ENCODE measurements at places on chromosomes 12 and 14.
A peak's percentile ranks its signal among the peaks of the same experiment; 100 is the strongest.

DNA sequence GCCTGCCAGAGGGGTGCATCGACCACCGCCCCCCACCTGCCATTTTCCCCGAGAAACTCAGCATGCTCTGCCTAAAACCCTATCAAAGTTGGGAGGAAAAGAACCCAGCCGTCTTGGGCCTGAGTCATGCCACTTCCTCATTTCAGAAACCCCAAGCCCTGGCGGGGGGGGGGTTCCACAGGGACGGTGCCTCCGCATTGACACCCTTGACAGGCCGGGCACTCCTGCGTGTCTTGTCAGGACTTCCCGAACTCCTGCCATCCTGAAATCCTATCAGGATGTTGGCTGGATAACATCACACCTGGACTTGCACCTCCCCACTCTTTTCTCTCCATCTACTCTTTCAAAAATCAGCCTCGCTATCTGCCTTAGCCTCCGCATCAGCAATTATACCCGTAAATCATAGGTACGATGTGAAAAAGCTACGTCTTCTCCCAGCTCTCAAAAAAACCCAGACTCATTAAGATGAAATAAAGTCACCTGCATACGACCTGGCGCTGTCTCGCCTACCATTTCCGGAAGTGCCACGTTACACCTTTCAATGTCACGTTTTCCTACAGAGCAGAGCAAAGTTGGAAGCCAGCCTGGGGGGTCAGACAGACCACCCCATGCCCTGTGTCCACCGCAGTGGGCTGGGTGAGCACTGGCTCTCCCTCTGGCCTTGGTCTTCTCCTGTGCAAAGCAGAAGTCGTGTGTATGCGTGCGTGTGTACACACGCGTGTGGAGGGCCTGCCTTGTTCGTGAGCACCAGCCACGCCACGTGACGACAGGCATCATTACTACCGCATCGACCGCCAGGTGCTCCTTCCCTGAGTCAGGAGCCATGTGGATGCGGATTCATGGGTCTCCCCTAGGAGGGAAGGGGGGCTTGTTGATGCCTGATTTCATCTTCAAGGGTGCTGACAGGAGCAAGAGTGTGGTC, 96.7 kb downstream of the RFLNA start:
- peak; percentile 52 for DNase-seq

- DNase-seq = no peak
These were observed 15.7 kb downstream of the SGPP1 start for GRCh38 chr14:63712123-63712522.

DNA sequence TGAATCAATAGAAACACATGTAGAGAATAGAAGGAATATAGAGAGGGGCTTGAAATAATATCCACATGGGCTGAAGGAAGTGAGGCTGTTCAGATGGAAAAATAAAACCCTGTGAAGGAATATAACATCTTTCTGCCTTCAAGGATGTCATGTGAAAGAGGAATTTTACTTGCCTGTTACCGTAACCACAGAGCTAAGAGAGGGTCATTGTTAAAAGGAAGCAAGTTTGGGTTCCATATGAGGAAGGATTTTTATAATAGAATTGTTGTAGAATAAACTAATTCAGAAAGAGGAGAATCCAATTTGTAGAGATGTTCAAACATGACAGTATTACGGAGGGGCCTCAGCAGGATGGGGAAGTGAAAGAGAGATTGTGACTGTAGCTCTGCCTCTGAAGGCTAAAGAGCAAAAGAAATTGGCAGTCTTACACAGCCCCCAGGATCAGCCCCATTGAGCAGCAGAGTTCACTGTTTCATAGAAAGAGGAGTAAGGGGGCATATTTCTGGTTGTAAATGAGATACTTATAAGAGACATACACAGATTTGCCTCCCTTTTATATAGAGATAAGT, 41.8 kb upstream of the PTPRR start:
- DNase-seq = no peak

DNA sequence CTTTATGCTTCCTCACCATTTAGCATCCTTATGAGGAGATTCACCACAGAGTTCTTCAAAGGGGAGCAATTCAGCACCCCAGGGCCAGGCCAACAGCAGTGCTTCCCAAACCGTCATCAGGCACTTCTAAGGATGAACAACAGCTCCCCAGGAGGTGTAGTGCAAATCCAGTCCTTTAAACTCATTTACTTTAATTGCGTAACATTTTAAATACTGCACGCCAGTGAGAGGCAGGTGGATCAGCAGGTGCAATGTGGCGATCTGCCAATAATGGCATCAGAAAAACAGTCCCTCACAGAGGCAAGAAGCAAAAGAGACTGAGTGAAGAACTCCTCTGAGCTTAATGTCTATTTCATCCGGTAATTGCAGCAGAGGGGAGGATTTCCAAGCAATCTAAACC, 770.9 kb upstream of the FOXG1 start:
- DNase-seq = no peak

DNA sequence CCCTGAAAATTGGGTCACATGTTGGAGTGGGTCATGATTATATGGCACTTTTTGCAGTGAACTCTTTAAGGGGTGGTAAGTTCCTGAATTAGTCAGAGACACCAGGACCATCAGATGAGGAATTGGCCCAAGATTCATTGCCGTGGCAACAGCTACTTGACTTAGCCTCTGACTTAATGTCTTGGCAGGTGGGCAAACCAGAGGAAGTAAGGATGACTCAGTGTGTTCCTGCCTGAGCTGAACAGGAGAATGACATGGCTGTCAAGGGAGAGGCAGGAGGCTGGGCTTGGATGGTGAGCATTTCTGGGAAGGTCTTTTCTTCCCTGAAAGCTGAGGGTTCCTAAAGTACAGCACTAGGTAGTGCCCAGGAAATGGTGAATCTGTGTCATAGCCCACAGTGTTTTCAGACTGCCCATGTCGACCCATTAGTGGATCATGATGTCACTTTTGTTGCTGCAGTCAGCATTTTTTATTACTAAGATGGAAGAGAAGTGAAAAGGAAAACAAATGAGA, 170.1 kb upstream of the PWP1 start:
- DNase-seq = no peak

- DNase-seq = no peak
These were observed 1124.7 kb downstream of the FLRT2 start for GRCh38 chr14:86654558-86655184.

- DNase-seq = peak; percentile 40
These were observed 458 bp upstream of the HOXC4 start for GRCh38 chr12:54053003-54053750.

- DNase-seq = no peak
These were observed 867.2 kb downstream of the BCL11B start for GRCh38 chr14:98404811-98405210.

GRCh38 chr12:44331269-44331668, 495.4 kb downstream of the TMEM117 start:
- no peak for DNase-seq

DNA sequence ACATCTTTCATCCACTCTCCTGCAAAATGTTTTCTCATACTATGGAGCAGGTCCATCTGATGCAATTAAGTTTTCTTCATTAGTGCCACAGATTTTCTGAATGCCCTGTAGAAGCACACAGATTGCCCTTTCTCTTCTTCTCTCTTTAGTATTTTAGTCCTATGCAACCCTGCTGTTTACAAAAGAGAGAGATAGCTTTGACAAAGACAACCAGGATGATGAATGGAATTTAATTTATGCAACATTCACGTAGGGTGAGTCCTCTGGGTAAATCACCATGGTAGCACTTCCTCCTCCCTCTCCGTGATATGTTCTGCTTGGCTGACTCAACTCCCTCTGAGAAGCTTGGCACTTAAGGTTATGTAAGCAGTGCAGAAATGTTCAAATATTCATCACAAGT, 400.9 kb upstream of the PDE3A start:
- peak; percentile 73 for DNase-seq

GRCh38 chr12:823028-823698, 70.8 kb downstream of the WNK1 start:
- peak; percentile 27 for DNase-seq

DNA sequence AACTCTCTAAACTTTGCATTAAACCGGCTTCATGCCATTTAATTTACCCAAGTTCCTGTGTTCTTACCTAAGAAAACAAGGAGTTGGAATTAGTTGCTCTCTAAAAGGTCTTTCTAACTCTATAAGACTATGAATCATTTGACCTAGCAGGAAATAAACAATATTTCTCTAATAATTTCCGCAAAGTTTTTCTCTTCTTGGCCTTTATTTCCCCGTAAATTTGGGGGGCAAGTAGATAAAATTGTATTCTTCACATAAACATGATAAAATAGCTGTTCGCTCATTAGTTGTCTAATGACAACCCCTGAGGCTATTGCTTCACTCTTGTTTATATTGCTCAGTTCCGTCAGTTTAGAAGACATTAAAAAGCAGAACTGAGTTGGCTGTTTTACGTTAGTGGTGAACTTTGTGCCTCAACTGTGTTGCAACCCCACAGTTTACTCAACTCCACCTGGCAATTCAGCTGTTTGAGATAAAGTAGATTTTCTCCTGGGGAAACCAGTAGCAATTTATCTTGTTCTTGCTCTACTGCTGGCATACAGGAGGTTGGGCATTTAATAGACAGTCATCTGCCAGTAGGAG, 74.7 kb downstream of the BTG1 start:
- no peak for DNase-seq

DNA sequence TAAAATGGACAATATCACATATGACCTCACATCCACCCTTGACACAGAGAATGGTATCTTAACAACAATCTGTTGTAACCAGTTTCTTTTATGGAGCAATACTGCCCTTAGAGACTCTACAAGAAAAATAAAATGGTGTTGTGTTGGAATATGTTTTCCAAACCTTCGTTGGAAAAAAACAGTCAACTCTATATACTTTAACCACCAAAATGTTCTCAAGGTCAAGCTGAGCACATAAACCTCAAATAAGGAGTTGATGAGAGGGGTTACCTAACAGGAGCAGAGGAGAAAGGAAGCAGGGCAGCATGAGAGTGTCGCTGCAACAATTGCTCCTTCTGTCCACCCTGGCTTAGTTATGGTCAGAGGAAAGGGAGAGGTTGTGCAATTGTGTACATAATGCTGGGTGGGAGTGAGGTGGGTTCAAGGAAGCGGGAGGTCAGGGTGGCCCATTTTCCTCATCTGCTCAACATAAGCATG, 179.2 kb upstream of the BMP4 start:
- no peak for DNase-seq

GRCh38 chr14:87995500-87996290, 2.7 kb upstream of the GALC start:
- DNase-seq = no peak

DNA sequence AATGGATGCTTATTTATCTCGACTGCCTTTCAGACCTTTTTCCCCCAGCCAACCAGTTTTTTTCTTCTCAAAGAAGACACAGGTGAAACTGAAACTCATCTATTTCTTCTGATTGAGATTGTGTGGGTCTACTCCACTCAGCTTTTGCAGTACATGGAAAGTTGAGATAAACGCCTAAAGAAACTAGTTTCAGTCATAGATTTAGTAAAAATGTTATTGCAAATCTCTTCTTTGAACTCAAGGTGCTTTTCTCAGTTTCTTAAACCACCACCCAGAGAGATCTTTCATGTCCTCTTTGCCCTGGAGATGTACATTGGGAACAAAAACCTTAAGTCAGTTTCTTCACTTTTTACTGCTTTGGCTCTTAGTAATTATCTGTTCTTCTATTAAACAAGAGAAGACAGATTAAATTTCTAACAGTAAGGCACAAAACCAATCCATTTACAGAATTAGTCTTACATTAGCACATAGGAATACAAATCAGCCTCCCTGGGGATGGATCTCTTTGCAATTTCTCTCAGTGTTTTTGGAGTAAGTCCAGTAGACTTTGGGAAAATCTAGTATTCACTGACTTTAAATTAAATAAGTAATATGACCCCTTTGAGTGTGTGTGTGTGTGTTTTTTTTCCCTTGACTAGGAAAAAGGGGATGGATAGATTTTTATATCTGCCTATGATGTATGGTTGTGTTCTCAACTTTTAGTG, 11.6 kb downstream of the FBXW8 start:
- no peak for DNase-seq

- DNase-seq = peak; percentile 22
These were observed 148.7 kb downstream of the ANO2 start for GRCh38 chr12:5796171-5796958.

GRCh38 chr14:95705518-95705917, 8.4 kb downstream of the TCL1A start:
- DNase-seq = no peak

DNA sequence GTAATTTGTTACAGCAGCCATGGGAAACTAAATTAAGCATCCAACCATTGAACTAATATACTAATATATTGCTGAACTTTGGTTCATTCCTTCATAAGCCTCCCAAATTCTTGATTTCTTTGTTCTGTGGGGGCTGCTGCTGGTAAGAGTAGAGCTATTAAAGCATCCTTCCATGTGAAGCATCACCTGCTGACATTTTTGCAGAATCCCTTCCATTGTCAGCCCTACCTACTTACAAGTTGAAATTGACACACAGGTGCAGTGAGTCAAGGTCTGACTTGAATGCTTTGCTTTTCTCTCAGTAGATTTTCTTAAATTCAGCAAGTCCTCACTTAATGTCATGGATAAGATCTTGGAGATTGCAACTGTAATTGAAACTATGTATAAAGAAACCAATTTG, 474.4 kb downstream of the APAF1 start:
- DNase-seq = no peak

- DNase-seq = no peak
These were observed 545.4 kb downstream of the FOXG1 start for GRCh38 chr14:29311983-29312382.

GRCh38 chr12:6941267-6941666, 2.3 kb upstream of the RNU7-1 start:
- DNase-seq = no peak

DNA sequence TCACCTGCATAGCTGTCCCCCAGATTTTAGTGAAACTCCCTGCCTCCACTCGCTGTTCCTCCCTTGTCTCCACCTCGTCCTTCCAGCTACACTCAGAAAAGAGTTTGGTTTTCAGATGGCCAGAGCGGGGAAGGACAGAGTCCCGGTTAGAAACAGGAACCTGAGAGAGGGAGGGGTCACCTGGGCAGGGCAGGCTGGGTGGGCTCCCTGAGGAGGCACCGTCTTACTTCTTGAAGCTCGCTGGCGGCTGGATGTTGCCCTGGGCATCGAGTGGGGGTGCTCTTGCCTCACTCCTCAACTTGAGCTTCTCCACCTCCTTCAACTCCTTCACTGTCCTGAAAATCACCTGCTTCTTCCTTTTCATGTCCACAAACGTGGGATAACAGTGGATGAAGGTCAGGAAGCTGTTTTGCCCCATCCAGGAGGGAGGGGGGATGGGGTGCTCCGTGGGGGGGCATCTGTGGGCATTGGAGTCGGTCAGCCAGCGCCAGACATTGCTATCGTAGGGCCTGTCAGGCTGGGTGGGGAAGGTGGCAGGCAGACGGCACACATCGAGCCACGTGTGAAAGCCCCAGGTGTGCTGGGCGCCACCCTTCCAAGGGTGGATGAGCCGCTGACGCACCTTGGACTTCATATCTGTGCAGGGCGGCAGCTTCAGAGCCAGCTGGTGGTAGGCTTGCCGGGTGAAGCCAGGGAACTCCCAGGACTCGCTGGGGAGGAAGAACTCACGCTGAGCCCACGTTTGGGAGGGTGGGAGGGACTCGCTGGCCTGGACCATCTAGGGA, 2.0 kb downstream of the TEX52 start:
- DNase-seq = no peak

DNA sequence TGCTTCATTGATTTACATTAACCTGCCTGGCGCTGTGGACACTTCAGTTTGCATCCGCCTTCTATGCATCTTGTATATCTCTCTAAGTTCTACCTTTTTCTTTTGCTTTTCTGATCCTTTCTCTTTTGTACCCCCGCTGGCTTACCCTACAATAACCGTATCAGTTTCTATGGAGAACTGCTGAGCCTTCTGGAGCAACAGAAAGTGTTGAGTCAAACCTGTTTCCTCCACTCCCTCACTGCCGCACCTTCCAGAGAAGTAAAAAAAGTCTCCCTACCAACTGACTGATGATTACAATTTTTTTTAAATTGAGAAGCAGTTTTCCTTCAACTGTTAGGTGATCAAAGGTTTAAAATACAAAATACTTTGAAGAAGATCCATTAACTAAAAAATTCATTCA, 17.4 kb downstream of the EXD2 start:
- no peak for DNase-seq

Measured in Ammon's horn (tissue), 1 donor.